ENCODE measurements at places on chromosomes 1 and 21.

DNA sequence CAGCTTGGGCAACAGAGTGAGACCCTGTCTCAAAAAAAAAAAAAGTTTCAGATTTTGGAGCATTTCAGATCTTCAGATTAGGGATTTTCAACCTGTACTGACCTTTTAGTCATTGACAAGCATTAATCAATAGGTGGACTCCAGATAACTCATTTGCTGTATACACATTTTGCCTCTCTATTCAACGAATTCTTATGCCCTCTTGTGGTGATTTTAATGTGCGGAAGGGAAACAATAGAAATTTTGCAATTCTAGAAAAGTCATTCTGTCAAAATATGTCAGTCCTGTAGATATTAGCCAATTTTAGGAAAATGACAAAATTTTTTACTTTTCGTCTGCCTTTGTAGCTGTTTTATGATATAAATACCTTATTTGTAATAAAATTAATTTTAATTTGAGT lies 11.6 kb upstream of the OR2G2 start:
- no peak for DNase-seq

- DNase-seq, result no peak
These were observed 69.7 kb upstream of the SPAG17 start for GRCh38 chr1:118254491-118255425.

GRCh38 chr1:114668784-114669561 lies 876 bp downstream of the DENND2C start:
- no peak for DNase-seq

- DNase-seq, result no peak
These were observed 47.1 kb downstream of the STX6 start for GRCh38 chr1:180975551-180975950.

- DNase-seq, result no peak
These were observed 460.0 kb downstream of the MATN1 start for GRCh38 chr1:30263405-30263804.

DNA sequence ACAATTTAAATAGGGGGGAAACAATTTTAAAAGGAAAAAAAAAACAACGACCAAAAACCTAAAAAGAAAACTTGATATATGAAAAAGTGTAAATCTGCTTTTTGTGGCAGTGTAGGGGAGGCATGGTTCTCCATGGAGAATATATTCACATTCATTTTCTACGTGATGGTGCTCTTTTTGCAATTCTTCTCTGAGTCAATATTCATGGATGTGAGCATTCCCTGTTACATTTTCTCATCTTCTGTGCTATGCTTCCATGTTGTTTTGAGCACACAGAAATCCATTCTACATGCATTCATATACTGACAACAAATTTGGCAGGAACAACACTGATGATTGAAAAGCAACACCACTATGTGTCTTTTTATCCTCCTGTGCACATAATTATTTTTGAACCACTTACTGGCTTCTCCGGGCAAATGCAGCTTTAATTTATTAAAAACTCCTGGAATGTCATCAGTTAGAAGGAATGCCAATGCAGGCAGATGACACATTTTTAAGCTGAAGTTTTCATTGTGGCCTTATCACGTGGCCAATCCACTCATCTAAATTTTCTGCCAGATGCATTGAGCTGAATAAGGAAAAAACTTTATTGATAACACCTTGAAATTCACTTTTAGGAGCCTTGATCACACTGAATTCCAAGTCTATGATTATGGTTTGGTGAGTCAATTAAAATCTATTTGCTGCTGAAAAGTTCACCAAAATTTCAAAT lies 590.6 kb downstream of the NUF2 start:
- DNase-seq, result no peak

DNA sequence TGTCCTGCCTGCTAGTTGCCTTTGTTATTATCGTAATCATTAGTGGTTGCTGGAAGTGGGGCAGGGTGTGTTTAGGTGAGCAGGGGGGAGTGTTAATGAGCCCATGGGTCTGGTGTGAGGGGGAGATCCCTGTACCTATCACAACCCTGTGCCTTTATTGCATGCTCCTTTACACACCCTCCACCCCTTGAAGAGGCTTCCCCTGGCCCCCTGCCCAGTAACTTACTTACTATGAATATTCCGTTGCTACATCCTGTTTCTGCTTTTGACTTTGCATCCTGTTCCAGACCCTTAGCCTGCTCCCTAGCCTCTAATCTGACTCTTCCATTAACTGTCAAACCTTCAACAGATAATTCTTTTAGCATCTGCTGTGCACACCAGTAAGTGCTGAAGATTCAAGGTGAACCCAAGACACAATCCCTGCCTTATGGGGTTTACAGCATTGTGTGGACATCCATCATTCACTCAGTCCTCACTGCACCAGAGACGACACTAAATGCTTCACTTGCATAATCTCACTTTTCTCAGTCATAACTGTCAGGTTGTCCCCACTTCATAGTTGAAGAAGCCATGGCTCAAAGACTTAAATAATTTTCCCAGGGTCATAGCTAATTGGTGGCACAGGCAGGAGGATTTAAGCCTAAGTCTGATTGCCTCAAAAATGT lies 47.9 kb downstream of the CDC7 start:
- no peak for DNase-seq

DNA sequence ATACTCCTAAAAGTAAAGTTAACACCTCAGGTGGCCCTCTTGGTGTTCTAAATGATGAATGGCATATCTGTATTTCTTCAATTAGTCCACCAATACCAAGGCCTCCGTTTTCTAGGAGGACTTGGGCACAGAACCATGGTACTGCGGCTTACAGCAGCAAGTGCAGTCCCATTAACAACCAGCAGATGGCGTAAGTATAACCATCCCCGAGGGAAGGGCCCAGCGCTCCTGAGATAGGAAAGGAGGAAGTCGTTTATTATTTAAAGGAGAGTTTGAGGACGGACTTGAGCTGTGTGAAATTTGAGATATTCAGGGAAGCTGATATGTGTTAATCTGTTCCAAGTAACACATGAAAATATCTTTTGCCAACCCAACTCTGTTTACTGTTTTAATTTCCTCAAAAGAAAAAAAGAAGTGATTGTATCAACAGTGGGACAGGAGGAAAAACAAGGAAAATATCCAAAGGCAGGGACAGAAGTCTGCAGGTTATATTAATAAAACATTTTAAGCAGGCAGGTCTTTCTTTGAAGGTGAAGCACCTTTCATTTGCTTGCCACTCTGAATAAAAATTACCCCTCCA lies 37.7 kb upstream of the KCNJ15 start:
- DNase-seq, result peak; percentile 64

DNA sequence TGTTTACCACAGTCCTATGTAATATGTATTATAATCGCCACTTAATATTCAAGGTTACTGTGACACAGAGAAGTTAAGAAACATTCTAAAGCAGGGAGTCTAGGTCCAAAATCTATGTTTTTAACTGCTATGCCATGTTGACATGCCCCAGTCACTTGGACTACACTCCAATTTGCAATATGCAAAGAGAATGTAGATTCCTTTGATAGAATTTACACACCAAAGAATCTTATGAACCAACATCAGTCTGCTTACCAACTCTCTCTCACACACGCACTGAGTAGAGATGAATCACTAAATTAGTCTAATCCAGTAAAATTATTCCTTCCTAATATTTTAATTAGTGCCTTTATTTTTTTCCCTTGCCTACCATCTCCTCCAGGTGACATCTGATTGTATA lies 266.2 kb downstream of the OLFM3 start:
- no peak for DNase-seq

DNA sequence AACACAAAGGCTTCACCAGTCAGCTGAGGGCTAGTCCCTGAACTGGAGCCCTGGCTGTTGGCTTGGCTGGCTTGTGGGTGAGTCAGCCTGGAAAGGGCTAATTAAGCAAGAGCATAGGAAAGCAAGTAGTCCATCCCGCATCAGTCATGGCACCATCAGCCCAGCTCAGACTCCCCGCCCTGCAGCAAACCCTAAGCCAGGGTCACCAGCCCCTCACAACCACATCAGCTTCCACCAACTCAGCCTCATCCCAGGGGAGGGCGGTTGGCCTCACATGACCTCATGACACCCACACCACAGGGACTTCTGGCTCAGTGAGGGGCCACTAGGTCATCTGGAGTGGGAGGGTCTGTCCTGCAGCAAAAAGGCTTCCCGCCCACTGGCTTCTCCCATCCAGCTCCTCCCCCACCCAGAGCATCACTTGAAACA lies 7.0 kb upstream of the SPATC1L start:
- peak; percentile 32 for DNase-seq

- DNase-seq, result no peak
These were observed 18.3 kb downstream of the ZNHIT6 start for GRCh38 chr1:85689775-85690404.

GRCh38 chr1:22317920-22318243 lies 133.8 kb upstream of the ZBTB40 start:
- no peak for DNase-seq

DNA sequence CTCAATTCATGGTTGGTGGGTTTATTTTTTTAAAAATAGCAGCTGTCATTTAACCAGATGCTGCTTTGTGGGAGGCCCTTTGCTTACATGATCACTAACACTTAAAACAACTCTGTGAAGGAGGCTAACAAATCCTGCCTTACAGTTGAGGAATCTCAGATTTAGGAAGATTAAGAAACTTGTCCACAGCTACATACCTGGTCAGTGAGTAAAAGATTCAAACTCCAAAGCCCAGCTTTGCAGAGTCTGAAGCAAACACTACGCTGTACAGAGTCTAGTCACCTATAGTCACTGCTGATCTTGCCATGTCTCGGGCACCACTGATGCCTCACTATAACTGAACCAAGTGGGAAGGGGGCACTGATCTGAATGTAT lies 535.4 kb downstream of the SMYD3 start:
- DNase-seq, result no peak

DNA sequence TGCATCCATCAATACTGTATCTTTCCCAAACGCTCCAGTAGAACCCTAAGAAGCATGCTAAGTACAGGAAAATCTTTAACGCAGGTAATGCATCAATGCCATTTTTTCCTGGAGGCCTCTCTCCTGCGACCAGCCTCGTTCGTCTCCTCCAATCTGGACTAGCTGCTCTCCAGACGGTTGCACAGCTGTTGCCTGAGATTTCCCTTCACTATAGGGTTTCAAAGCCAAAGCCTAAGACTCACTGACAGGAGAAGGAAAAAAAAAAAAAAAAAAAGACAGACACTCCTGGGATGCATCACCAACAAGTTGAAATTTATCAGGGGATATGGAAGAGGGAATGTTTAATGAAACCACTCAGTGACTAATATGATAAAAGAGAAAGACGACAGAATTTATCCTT lies 93.0 kb downstream of the APP start:
- DNase-seq, result no peak

DNA sequence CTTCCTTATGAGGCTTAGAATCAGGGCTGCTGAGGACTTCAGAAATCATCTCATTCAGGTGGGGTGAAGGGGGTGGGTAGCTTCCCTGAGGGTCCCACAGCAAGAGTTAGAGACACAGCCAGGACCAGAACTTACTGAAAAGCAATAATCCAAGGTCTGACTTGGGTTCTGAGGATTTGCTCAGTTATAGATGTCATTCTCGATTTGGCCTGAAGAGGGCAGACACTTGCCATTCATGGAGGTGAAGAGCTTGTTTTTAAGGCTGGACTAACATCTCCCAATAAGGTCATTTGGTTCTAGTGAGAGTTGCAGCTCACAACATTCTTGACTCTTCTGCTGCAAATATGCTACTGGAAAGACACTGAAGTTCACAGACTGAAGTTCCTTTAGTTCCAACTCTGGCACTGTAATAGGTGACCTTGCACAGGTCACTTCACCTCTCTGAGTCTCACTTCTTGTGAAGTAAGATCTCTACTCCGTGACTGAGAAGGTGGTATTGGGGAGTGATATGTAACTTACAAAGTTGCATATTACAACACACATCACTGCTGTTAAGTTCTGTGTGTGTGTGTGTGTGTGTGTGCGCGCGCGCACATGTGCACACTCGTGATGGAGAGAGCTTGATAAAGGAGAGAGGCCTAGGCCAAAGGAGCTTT lies 69.8 kb upstream of the DIRAS3 start:
- peak; percentile 56 for DNase-seq

DNA sequence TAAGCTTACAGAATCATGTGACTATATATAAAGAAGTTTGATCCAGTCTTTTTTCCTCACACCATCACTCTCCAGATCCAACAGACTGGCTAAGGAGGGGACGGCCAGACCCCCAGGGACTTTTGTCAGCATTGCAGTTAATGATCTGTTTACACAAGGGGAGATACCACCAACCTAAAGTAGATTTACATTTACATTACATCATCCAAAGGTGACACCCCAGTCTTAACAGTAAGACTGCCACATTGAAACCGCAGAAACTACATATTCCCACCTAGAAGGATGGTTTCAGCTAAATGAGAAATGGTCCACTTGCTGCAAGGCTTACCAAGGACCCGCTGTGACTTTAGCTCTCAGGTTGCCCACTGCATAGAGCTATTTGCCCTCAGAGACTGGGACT lies 3.4 kb downstream of the RCAN1 start:
- no peak for DNase-seq

- DNase-seq, result no peak
These were observed 363.7 kb downstream of the SETD4 start for GRCh38 chr21:35696644-35697043.

GRCh38 chr1:37752583-37753471 lies 12.1 kb downstream of the EPHA10 start:
- peak; percentile 76 for DNase-seq

- no peak for DNase-seq
These were observed 142.0 kb upstream of the IGSF21 start for GRCh38 chr1:17965515-17966100.

DNA sequence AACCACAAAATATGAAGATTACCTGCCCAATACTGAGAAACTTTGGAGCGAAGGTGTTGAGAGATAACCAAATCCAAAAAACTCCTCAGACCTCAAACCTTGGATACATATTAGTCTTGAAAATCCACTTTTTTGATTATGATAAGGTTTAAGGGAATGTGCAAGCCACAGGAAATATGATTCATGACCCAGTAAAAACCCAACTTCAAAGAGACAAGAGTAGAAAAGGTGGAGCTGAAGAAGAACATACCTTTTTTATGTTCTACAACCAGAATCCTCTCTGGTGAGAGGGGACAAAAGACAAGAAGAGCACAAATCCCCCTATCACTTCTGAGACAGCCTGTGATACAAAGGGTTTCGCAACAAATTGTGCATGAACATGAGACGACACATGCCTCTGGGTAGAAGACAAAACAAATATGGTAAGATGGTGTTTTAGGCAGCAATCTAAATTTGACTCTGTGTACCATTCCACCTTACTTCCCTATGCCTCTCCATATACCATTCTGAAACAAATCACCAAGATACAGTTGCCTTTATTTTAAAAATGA lies 37.3 kb downstream of the COL24A1 start:
- DNase-seq, result no peak

DNA sequence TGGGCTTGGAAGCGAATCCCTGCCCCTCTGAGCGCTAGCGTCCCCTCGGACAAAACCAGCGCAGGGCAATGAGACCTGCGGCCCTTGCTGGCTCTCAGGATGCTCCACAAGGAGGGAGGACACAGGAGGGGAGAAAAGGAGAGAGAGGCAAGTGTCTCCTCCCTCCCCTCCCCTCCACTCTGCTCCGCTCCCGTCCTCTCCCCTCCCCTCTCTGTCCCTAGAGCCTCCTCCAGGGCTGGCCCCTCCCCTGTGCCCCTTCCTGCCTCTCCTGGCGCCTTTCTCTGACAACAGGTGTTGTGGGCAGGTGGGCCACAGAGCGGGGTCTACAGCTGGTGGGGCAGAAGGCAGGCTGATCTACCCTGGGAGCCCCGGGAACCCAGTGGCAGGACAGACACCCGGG lies 35.2 kb downstream of the TP73 start:
- DNase-seq, result no peak

GRCh38 chr1:44037154-44037553 lies 5.9 kb upstream of the SLC6A9 start:
- DNase-seq, result no peak
